ENCODE measurements at places on chromosomes 3 and 15.

GRCh38 chr15:94972314-94972713 is 741.0 kb downstream of the MCTP2 start:
- no peak for DNase-seq

GRCh38 chr15:59798605-59798917 is 109.4 kb upstream of the BNIP2 start:
- no peak for DNase-seq

GRCh38 chr3:35950021-35950420 is 310.7 kb downstream of the ARPP21 start:
- DNase-seq = no peak

DNA sequence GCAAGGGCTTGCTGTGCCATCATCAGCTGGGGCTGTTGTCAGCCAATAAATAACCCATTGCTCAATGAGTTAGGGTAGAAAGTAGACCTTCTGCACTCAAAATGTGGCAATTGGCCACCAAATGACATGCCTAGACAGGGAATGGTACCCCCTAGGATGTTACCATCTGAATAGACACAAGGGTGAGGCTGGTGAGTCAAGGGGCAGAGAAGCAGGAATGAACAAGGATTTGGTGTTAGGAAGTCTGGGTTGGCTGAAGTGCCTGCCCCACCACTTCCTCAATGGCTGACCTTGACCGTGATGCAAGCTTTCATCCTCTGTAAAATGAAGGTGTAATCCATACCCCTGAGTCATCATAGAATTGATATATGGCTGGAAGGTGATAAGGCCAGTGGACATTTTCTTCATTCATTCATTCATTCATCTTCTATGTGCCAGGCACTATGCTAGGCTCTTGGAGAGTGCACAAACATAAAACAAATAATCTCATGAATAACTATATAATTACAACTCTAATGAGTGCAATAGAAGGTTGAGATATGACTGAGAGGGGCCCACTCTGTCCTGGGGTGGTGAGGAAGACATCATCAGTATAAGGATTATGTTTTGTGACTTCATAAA is 4.4 kb upstream of the CA12 start:
- DNase-seq = no peak

- no peak for DNase-seq
Measured at GRCh38 chr3:10004960-10005564, 18.4 kb upstream of the EMC3 start.

GRCh38 chr3:140753865-140754754 is 76.2 kb downstream of the TRIM42 start:
- DNase-seq = no peak

Measured in stimulated activated CD8-positive, alpha-beta memory T cell treated with anti-CD3 and anti-CD28 coated beads, Interleukin-15, amount 100 ng/mL, for 1 hour (primary cell).